Cortex of kidney (tissue), 1 donor: ENCODE measurements at places on chromosomes 16 and 17.

DNA sequence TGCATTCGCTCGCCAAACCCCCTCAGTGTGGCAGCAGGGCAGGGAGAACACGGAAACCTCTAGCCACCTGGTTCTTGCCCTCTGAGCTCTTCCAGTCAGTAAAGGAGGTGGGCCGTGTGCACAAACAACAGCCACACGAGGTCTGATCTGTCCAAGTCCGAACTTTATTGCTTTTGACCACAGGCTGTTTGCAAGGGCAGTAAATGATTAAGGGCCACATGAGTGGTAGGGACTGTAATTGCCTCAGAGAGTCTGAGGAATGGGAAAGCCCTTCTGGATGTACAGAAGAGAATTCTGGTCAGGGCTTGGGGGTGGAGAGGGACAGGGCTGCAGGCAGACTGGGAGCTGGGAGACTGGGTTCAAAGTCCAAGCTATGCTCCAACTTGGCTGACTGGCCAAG is 75.7 kb upstream of the LHX1 start:
- DNase-seq: no peak

- DNase-seq: no peak
Observed at GRCh38 chr17:13410874-13411273, 190.9 kb downstream of the HS3ST3A1 start.

DNA sequence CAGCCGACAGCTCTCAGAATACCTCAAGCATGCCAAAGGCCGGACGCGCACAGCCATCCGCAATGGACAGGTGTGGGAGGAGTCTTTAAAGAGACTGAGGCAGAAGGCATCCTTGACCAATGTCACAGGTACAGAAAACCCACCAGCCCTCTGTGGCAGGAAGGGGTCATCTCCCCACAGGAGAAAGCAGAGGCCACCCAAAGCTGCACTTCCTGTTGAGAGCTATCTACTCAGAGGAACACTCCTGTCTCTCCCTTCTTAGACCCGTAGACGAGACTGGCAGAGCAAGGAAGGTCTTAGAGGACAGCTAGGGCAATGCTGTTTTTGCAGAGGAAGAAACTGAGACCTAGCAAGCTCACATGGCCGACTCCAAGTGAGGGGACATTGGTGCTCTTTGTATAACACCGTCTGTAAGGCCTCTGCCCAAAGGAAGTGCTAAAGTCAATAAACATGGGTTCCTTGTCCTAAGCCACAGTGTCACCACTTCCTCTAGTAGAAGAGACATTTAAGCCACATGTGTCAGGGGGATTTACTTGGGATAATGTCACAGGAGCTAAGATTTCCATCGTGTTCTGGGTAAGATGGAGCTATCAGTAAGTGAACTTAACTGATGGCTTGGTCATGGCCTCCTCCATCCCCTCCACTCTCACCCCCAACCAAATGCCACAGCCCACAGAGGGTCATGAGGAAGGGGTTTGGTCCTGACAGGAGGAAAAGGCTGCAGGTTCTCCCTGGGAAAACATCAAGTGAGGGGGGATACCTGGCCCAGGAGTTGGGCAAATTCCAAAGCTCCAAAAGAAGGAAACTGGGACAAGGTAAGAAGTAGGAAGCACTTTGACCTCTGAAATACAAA is 9.4 kb downstream of the LPO start:
- no peak for DNase-seq

DNA sequence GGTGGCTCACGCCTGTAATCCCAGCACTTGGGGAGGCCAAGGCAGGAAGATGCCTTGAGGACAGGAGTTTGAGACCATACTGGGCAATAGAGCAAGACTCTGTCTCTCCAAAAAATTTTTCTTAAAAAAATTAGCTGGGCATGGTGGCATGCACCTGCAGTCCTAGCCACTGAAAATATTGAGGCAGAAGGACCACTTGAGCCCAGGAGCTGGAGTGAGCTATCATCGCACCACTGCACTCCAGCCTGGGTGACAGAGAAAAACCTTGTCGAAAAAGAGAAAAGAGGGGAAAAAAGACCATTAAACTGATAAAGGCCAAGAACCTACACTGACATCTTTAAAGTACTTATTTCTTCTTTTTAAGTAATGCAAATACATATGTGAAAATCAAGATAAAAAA is 53.4 kb upstream of the ITGA2B start:
- DNase-seq: no peak

GRCh38 chr17:40443988-40444899 is 994 bp downstream of the IGFBP4 start:
- DNase-seq: no peak

- DNase-seq: no peak
Observed at GRCh38 chr16:69323415-69323814, 7.0 kb downstream of the PDF start.

DNA sequence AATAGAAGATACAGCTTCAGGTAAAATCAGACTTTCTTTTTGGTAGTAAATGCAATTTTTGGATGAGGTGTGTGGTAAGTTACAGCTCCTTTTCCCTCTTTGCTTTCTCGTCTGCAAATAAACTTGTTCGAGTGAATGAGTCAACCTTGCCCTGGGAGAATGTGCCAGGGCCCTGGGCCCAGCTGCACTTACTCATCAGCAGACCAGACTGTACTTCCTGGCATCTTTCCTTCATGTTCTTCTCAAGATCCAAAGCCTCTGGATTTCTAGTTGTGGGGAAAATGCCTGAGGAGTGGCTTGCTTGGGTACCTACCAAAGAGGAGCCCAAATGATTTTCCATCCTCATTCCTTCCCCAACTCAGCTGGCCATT is 5.4 kb upstream of the G6PC1 start:
- no peak for DNase-seq

DNA sequence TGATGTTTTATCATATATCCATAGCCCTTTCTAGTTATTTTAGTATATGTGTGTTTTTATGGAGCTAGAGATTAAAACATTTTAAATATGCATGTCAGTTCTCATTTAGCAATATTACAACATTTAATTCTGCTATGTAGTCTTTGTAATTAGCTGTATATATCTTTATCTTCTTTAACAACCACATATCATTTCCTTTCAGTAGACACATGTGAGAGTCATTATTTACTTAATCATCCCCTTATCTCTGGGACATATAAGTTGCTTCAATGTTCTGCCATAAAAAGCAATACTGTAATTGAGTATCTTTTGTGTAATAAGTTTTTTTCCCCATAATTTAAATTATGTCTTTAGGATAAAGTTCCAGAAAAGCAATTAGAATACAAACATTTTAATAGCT is 52.0 kb upstream of the CLEC3A start:
- DNase-seq: no peak

DNA sequence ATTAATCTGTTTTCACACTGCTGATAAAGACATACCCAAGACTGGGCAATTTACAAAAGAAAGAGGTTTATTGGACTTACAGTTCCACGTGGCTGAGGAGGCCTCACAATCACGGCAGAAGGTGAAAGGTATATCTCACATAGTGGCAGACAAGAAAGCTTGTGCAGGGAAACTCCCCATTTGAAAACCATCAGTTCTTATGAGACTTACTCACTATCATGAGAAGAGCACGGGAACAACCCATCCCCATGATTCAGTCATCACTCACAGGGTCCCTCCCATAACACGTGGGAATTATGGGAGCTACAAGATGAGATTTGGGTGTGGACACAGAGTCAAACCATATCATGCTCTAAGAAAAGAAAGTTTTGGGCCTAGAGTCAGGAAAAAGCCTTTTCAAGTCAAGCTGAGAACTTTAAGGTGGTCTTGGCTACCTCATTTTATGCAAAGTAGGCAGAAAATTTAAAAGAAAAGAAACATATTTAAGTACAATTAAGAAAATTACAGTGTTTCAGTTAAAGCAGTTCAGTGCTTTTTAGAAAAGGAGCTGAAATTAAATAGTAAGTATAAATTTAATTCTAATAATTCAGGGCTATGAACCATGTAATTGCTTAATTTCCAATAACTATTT is 24.9 kb upstream of the CRYM start:
- no peak for DNase-seq

DNA sequence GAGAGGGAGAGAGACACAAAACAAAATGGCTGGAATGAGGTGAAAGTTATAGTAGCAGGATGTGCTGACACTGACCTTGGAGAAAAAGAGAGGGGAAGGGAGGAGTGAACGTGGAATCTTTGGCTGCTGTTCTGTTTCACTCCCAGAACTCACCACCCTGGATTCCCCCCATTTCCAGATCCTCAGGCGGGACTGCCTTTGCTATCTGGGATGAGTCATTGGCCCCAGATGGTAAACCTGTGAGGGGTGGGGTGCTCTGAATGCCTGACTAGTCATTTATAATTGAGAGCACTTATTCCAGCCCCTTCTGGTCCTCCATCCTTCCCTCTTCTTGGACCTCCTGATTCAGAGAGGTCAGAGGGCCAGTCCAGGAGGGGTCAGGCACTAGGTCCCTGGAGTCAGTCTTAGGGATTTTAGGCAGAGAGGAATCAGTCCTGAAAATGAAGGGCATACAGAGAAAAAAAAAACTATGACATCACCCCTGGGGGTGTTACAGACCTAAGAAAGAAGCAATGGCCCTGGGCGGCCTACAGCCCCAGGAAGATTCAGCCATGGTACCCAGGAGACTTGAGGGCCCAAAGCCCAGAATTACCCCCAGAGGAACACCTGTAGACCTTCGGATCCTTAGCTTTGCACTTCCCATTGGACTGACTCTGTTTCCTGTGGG is 2.2 kb upstream of the ZG16 start:
- no peak for DNase-seq

GRCh38 chr16:58455750-58456149 is 44.2 kb upstream of the NDRG4 start:
- DNase-seq: no peak

DNA sequence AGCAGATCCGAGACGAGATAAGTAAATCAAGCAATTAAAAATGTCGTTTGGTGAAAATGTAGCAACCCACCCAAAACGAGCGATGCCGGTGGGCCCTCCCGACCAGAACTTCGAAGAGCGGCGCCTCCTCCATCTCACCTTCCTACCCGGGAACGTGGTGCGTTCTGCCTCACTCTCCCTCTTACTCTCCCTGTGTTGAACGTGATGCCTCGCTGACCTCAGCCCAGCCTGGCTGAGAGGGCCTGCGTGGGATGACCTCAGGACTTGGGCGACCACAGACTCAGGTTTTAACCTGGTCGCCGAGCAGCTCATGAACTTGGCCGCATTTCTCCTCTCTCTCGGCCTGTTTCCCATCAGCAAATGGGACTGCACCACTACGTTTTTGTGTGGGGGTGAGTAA is 69.7 kb upstream of the RPL38 start:
- no peak for DNase-seq

GRCh38 chr16:73216932-73217331 is 169.0 kb upstream of the ZFHX3 start:
- no peak for DNase-seq

DNA sequence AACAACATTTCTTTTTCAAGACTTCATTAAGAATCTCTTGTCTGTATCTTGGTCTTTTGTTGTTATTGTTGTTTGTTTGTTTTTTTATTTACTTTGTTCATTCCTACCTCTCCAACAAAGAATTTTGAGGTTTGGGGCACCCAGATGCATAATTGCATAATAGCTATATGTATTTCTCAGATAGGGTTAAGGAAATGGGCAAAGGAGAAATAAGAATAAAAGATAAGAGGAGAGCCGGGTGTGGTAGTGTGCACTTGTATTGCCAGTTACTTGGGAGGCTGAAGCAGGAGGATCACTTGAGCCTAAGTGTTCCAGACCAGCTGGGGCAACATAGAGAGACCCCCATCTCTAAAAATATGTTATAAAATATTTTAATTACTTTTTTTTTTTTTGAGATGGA is 30.5 kb downstream of the CDH1 start:
- DNase-seq: no peak

GRCh38 chr17:78248051-78248914 is 16.9 kb downstream of the TMEM235 start:
- DNase-seq: no peak

- no peak for DNase-seq
Observed at GRCh38 chr17:42681976-42682721, at the start of gene CNTNAP1. Gene CNTNAP1, plus strand, starts transcription at chr17:42682531. Its CDS starts 299 bp downstream, at chr17:42682830.

DNA sequence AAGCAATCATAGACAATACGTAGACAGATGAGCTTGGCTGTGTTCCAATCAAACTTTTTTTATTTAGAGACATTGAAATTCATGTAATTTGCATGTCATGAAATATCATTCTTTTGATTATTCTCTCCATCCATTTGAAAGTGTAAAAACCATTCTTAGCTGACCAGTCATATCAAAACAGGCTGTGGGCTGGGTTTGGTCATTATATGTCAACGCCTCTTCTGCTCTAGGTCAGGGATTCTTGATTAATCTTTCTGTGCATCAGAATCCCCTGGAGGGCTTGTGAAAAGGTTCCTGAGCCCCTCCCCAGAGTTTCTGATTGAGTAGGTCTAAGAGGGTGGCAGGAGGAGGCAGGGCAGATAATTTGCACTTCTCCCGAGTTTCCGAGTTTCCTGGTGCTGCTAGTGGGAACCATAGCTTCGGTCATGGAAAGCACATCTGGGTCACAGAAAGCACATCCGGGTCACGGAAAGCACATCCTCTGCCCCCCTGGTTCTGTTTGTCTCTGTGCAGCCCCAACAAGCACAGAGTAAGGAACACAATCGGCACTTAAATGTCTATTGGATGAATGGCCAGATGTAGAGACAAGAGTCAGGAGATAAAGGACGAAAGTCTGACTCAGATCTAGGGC is 16.4 kb downstream of the PIMREG start:
- no peak for DNase-seq

DNA sequence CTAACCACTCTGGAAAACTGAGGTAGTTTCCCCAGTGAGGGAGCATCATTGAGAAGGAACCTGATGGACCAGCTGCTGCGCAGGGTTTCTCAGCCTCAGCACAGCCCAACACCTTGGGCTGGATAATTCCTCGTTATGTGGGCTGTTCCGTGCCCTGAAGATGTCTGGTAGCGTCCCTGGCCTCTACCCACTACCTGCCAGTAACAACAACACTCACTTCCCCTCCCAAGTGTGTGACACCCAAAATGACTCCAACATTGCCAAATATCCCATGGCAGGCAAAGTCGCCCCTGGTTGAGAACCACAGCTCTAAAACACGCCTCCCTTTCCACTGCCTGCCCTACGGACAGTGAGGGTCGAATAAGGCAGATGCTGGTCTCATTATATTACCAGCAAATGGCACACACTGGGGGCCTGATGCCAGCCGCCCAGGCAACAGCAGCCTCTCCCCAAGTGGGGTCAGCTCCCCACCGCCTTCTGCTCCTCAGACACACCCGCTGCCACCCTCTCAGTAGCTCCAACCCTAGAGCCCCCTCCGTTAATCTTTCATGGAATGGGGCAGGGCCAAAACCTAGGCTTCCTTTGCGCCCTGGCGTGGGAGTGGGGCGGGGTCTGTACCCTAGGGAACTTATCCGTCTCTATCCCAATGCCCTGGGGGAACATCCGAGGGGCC is 1.0 kb downstream of the RHBDF2 start:
- DNase-seq: no peak
